ENCODE measurements at places on chromosomes 5 and 9.

GRCh38 chr5:66498791-66499207 is 97.4 kb upstream of the MAST4 start:
- peak; percentile 79 for DNase-seq

DNA sequence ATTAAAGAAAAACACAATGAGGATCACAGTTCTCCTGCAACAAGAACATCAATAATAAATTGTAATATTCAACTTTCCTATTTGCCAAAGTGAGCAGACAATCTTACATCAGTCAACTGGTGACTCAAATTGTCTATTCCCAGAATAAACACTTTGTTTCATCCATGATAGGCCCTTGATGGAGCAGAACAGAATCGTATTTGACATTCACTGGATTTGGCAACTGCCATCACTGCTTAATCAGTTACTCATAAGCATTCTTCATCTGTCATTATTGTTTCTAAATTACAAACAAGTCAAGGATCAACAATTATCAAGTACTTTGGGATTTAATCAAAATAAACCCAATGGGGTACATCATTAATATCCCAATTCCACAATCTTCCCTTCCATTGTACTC is 398.4 kb downstream of the GABRG2 start:
- no peak for DNase-seq

DNA sequence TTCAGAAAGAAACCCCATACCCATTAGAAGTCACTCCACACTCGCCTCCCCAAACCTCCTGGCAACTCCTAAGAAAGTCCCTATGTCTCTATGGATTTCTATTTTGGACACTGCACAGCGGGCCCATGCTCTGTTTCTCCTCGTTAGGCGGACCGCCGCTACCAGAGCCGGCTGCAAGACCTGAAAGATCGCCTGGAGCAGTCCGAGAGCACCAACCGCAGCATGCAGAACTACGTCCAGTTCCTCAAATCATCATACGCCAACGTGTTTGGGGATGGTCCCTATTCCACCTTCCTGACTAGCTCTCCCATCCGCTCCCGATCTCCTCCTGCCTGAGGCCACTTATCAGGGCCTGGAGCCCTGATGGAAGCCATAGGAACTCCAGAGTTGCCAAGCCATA is 4.6 kb upstream of the GLE1 start:
- DNase-seq = no peak

GRCh38 chr5:93890657-93891056 is 149.3 kb upstream of the POU5F2 start:
- no peak for DNase-seq

GRCh38 chr5:5370059-5370774 is 52.3 kb upstream of the ICE1 start:
- DNase-seq = no peak

DNA sequence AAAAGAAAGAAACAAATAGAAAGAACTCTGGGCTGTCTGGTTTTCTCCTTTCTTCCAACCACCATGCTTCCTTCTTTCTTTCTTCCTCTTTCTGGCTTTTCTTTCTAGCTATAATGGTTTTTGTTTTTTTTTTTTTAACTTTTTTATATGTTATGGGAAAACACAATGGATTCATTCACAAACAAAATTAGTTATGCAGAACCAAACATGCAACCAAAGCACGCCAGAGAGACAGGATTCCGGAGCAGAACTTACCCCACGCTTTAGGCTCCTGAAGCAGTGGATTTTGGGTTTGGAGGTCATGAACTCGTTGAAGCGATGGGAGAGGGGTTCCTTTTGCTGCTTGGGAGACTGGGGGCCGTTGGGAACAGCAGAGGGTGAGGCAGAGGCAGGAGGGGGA is 88.3 kb downstream of the USP20 start:
- DNase-seq = no peak

DNA sequence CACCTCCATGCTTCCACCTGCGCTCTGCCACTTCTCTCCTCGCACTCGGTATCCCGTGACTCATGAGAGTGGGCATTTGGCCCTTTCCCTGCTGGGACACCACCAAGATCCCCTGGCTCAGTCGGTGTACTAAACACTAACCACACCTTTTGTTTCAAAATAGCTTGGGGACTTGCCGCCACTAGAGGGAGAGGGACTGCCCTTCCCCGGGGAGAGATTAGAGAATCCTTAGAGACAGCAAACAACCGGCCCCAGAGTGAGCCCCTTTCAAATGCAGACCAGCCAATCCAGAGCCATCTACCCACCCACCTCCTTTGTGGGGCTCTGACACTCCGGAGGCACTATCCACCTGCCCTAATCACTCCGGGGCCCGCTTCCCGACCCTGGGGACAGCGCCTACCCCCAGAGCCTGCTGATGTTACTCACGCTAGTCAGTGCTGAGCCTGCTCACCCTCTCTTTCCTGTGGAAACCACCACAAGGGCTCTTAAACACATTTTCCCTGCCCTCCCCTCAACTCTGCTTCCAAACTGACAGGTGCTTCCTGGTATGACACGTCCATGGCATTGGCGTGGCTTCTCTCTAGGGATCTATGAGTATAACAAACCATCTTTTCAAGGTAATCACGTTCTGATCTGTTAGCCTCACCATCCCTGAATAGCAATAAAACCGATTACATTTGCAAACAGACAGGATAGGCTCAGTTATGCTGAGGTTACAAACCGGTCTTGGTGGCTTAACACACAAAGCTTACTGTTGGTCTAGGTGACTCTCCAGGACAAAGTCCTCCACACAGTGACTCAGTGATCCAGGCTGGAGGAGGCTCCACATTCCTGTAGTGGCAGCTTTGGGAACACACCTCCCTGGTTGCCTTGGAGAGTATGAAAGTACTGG is 180.1 kb upstream of the MVB12B start:
- no peak for DNase-seq

GRCh38 chr5:76590027-76590426 is 33.2 kb downstream of the F2RL2 start:
- DNase-seq = no peak

- DNase-seq = no peak
These were observed 34.4 kb downstream of the CFAP90 start for GRCh38 chr5:7816535-7816901.

GRCh38 chr9:134303601-134304000 is 22.7 kb upstream of the RXRA start:
- no peak for DNase-seq

GRCh38 chr9:96509848-96510247 is 59.9 kb downstream of the HABP4 start:
- DNase-seq = no peak

- DNase-seq = no peak
These were observed 7.7 kb upstream of the GCNT1 start for GRCh38 chr9:76451234-76451633.

GRCh38 chr9:97382099-97382718 is 29.7 kb upstream of the TDRD7 start:
- DNase-seq = no peak

Data from RWPE2 (cell line).